Mesenchymal stem cell (in vitro differentiated cells and primary cell): ENCODE measurements at places on chromosomes 4 and X.

GRCh38 chr4:12761694-12762093 lies 722.4 kb downstream of the RAB28 start:
- peak; percentile 7 for DNase-seq

- DNase-seq: no peak
Measured at GRCh38 chrX:152641996-152642395, 4.3 kb downstream of the GABRQ start.

- DNase-seq: no peak
Measured at GRCh38 chr4:64130907-64131306, 278.3 kb downstream of the TECRL start.

GRCh38 chrX:22163326-22163725 lies 109.4 kb upstream of the CBLL2 start:
- no peak for DNase-seq

DNA sequence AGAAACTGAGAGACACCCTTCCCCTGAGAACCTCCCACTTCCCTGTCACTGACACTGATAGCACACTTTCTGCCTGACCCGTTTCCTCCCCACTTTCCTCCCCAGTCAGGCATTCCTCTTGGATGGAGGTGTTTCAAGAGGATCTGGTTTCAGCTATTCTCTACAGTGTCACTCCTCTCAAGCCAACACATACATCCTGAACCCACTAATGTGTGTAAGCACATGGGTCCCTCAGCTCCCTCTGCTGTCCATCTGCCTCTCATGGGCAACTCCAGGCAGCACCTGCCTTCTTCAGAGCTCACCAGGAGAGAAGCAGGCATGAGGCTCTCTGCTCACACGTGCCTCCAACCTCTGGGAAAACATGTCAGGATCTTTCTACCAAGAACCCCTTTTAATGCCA lies 207.6 kb downstream of the NAF1 start:
- no peak for DNase-seq

GRCh38 chr4:41932988-41933387 lies 2.2 kb upstream of the TMEM33 start:
- DNase-seq: no peak

GRCh38 chr4:89438102-89438831 lies 130.7 kb upstream of the GPRIN3 start:
- peak; percentile 67 for DNase-seq
